Stomach (tissue), 19 donors: ENCODE measurements at places on chromosomes 2 and 18. TPM values are rescaled to one million over a fixed set of nuclear protein-coding genes. Genes with fewer than 3 reads are reported as not detected.

Gene GKN1
- total RNA-seq = 116 TPM

Gene TOGARAM2
- 0.89 TPM for total RNA-seq

Gene LOXHD1
- not detected for total RNA-seq

Gene DOK6
- not detected for total RNA-seq

GRCh38 chr2:83191316-83191715 is 1267.8 kb downstream of the SUCLG1 start:
- no peak for DNase-seq

GRCh38 chr2:231427116-231427515 is 31.6 kb downstream of the B3GNT7 start:
- DNase-seq = no peak

DNA sequence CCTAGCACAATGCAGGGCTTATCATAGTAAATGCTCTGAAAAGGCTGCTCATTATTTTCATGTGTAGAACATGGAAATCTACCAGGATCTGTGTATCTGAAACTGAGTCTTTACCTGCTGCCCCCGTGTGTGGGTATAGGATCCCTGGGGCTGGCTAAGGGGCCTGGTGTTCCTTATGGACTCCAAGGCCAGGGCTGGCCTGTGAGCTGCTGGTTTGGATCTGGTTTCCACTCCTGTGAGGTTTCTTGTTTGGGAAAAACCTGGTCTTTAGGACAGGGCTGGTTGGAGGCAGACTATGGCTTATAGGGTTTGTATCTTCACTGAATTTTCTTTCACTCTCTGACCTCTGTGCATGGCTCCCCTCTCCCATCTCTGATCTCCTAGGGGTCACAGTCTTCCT is 80.8 kb downstream of the DYSF start:
- DNase-seq = no peak

DNA sequence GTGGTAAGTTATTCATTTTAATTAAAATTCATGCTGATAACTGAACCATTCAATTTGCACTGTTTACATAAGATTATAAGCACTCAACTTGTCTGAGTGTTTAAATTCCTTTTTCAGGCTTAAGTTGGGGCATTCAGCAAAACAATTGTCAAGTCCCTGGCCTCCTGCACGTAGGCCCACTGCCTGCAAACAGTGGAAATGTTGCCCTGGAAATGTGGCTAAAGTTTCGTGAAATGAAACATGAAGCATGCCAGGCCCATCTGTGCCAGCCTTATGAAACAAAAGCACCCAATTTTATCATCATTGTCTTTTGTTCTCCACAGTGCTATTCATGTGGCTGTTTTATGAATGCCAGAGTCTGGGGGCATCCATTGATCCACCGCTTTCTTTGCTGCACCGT is 163.7 kb downstream of the PTGR3 start:
- no peak for DNase-seq

DNA sequence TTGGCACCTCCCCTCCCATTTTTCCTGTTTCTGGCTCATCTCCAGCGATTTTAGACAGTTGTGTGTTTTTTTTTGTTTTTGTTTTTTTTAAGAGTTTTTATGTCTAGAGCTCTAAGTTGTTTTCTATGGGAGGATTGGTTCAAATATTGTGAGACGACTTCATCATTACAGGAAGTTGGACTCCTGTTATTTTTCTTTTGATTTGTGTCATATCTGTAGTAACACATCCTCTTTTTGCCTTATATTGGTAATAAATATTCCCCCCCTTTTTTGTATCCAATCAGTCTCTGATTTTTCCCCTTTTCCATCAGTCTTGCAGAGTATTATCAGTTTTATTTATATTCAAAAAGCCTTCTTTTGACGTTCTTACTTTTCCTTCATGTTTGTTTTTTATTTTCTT is 89.0 kb downstream of the KIAA1328 start:
- DNase-seq = no peak

DNA sequence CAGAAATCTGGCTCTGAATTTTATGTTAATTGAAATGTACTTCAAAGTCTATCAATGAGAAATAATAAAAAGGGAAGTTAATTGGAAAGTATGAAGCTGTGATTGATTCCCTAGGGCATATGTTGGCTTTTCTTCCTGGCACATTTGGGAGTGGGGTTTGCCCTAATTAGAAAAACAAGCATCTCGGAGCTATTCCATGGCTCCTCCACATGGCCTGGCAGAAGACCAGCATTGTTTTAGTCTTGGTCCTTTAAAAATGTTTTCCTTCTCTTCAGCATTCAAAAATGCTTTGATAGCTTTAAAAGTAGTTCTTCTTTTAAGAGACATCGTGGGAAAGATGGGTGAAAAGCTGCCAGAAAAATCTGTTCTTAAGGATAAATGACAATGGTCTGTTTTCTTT is 445.5 kb upstream of the PKDCC start:
- DNase-seq = no peak

DNA sequence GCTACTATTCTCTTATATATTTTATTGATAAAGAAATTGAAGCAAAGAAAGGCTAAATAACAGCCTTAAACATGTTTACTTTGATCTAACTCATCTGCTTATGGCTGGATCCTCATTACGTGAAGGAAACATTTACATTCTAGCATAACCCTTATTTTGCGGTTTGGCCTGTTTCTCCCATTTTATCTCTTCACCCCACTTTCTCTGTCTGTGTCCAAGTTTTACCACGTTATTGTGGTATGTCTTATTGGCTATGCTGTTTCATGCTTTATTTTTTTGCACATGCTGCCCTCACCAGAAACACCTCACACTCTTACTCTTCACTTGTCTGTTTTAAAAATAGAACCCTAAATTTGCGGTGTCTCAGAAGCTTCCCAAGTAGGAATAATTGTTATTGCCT is 78.5 kb downstream of the RPIA start:
- no peak for DNase-seq
